Ascending aorta (tissue), 2 donors: ENCODE measurements at places on chromosomes 16 and 17.
A peak's percentile ranks its signal among the peaks of the same experiment; 100 is the strongest.

DNA sequence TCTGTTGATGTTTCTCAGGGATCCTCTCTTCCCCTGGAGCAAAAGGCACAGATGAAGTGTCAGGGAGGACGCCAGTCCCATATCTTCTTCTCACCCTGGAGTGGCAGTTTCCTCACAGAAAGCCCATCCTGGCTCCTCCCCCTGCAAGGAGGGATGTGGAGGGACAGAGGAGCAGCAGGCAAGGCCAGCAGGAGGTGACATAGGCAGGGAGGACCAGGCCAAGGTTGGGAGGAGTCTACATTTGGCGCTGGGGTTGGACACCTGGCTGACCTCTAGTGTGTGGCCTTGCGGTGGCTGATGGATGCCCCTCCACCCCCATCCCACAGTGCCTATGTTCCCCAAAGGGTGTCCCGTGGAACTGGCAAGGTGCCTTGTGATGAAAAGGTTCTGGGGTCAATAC, 125.4 kb downstream of the SEC14L1 start:
- H3K27ac ChIP-seq = no peak overlapping the region
- no peak overlapping the region for H3K4me3 ChIP-seq
- DNase-seq = no peak
- H3K36me3 ChIP-seq = no peaks in the 10 kb centered on the region
- no peaks in the 10 kb centered on the region for H3K27me3 ChIP-seq
- no peaks in the 10 kb centered on the region for H3K4me1 ChIP-seq

- no peaks in the 10 kb centered on the region for H3K27me3 ChIP-seq
- H3K36me3 ChIP-seq = no peaks in the 10 kb centered on the region
- peak; percentile 66 for DNase-seq
- H3K4me1 ChIP-seq = peaks cover 15% of the 10 kb centered on the region
- no peak overlapping the region for H3K27ac ChIP-seq
- peak overlapping the region; percentile 47 for H3K4me3 ChIP-seq
Measured at GRCh38 chr17:29613352-29613837, 9.3 kb downstream of the CORO6 start.

- no peak for DNase-seq
- H3K27ac ChIP-seq = no peak overlapping the region
- peaks cover 2% of the 10 kb centered on the region for H3K4me1 ChIP-seq
Measured at GRCh38 chr16:10039220-10040096, 142.8 kb downstream of the GRIN2A start.

DNA sequence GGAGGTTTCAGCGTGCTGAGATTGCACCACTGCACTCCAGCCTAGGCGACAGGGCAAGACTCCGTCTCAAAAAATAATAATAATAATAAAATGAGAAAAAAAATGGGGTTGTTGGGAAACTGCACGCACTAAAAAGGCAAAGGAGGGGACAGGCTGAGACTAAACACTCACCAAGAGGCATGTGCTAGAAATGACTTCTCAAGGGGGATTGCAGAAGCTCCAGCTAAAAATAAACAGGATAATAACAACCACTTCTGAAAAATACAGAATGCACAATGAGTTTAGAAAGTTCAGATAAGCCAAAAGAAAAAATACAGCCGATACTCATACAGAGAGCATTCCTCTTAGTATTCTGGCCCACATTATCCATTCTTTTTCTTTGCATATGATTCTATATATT, 15.1 kb upstream of the TIMP2 start:
- no peaks in the 10 kb centered on the region for H3K36me3 ChIP-seq
- no peak for DNase-seq
- H3K4me3 ChIP-seq = no peak overlapping the region
- no peaks in the 10 kb centered on the region for H3K27me3 ChIP-seq
- H3K27ac ChIP-seq = no peak overlapping the region

DNA sequence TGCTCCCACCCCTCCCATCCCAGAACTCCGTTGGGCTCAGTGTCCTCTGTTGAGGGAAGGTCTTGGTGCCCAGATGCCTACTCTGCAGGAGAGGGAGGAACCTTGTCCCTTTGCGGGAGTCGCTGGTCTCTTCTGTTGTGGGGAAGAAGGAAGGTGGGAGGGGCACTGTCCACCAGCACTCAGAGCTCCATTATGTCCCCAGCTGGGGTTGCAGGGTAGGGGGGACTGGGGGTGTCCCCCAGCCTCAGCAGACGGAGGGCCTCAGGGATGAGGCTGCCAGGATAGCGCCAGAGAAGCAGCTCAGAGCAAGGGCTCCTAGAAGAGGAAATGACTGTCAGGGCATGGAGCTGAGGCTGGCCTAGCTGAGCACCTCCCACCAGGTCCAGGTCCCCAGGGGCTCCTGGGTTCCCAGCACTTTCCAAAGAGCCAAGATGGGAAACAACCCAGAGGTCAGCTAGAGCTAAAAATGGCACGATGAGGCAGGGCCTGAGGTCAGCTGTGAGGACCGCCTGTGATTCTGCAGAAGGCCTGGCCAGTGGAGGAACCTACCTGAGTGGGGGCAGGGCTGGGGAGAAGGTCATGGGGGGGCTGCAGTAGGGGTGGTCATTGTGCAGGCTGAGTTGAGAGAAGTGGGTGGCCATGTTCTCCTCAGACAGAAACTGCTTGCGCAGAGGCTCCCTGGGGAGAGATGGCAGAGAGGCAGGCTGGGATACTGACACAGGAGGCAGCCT, 893 bp downstream of the HCFC1R1 start:
- peaks cover 34% of the 10 kb centered on the region for H3K4me1 ChIP-seq
- H3K36me3 ChIP-seq = peaks cover 20% of the 10 kb centered on the region
- peak; percentile 93 for DNase-seq
- no peaks in the 10 kb centered on the region for H3K27me3 ChIP-seq

- no peak overlapping the region for H3K4me3 ChIP-seq
- no peak for DNase-seq
- no peaks in the 10 kb centered on the region for H3K27me3 ChIP-seq
- no peak overlapping the region for H3K27ac ChIP-seq
Measured at GRCh38 chr16:58011652-58012051, 10.4 kb downstream of the USB1 start.

- H3K27me3 ChIP-seq = no peaks in the 10 kb centered on the region
- no peak overlapping the region for H3K27ac ChIP-seq
- no peak overlapping the region for H3K4me3 ChIP-seq
Measured at GRCh38 chr17:67041531-67041930, 2.8 kb upstream of the CACNG1 start.

- no peak for DNase-seq
- H3K4me3 ChIP-seq = no peak overlapping the region
- no peaks in the 10 kb centered on the region for H3K36me3 ChIP-seq
Measured at GRCh38 chr16:6143020-6143419, 1045.4 kb upstream of the EEF2KMT start.

DNA sequence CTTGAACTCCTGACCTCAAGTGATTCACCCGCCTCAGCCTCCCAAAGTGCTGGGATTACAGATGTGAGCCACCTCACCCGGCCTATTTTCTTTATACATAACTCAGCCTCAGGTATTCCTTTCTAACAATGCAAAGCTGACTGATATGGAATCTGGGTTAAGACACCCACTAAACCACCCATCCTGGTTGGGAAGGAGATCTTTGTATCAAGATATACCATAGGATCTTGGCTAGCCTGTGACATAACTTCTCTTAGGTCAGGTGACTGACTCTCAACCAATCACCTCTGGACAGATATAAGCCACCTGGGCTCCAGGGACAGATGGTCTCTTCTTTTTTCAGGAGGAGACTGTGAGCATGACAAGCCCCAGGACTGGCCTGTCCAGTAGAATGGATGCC, 51.2 kb upstream of the NKD1 start:
- no peaks in the 10 kb centered on the region for H3K36me3 ChIP-seq
- H3K27ac ChIP-seq = peak overlapping the region; percentile 83
- H3K4me1 ChIP-seq = peaks cover 38% of the 10 kb centered on the region
- no peak for DNase-seq

DNA sequence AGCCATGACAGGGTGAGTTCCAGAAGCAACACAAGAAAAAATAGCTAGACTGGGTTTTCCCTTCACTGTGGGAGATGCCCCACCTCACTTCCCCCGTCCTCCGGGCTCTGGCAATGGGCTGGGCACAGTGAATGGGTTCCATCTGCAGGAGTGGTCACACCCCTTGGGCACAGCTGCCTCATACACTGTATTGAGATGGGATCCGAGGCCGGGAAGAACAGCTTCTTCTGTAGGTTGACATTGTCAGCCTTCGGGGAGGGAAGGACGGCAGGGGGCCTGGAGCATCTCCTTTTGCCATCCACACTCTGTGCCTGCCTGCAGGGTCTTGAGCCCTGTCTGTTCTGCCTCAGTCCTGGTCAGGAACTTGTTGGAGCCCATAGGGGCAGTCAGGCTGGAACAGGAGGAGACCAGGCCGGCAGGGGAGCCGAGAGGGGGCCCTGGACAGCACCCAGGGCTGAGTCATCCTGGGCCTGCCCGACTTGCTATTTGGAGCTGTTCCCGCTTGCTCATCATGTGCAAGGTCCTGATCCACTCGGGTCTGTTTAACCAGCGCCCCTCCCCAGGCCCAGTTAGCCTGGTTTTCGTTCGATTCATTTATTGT, 286.7 kb downstream of the SEC14L1 start:
- no peaks in the 10 kb centered on the region for H3K27me3 ChIP-seq
- H3K4me1 ChIP-seq = peaks cover 44% of the 10 kb centered on the region
- peak overlapping the region; percentile 93 for H3K27ac ChIP-seq
- H3K4me3 ChIP-seq = no peak overlapping the region
- DNase-seq = no peak
- no peaks in the 10 kb centered on the region for H3K36me3 ChIP-seq
